ENCODE measurements at places on chromosomes 6 and 20. TPM values are rescaled to one million over a fixed set of nuclear protein-coding genes. Genes with fewer than 3 reads are reported as not detected.

Gene CENPW
- total RNA-seq = not detected

Gene PNLDC1
- total RNA-seq = 0.36 TPM

Gene KIFC1
- total RNA-seq = 1.2 TPM

Gene FLRT3
- not detected for total RNA-seq

Gene RHAG
- total RNA-seq = not detected

Gene E2F1
- total RNA-seq = 1.4 TPM

Gene OR2W1
- total RNA-seq = not detected

GRCh38 chr20:12786276-12786675 is 222.5 kb upstream of the SPTLC3 start:
- H3K27me3 ChIP-seq = no peaks in the 10 kb centered on the region

- no peaks in the 10 kb centered on the region for H3K4me1 ChIP-seq
- no peak overlapping the region for H3K27ac ChIP-seq
Observed at GRCh38 chr20:4108495-4109306, 93.3 kb upstream of the RNF24 start.

GRCh38 chr6:108588586-108588985 is 27.9 kb downstream of the FOXO3 start:
- peaks cover 81% of the 10 kb centered on the region for H3K4me1 ChIP-seq
- H3K36me3 ChIP-seq = peaks cover 5% of the 10 kb centered on the region
- H3K27ac ChIP-seq = peak overlapping the region; percentile 41
- no peak for DNase-seq
- H3K27me3 ChIP-seq = no peaks in the 10 kb centered on the region

- no peaks in the 10 kb centered on the region for H3K27me3 ChIP-seq
- DNase-seq = no peak
- peaks cover 2% of the 10 kb centered on the region for H3K4me1 ChIP-seq
- no peak overlapping the region for H3K4me3 ChIP-seq
Observed at GRCh38 chr6:118391086-118391485, 157.0 kb upstream of the PLN start.

DNA sequence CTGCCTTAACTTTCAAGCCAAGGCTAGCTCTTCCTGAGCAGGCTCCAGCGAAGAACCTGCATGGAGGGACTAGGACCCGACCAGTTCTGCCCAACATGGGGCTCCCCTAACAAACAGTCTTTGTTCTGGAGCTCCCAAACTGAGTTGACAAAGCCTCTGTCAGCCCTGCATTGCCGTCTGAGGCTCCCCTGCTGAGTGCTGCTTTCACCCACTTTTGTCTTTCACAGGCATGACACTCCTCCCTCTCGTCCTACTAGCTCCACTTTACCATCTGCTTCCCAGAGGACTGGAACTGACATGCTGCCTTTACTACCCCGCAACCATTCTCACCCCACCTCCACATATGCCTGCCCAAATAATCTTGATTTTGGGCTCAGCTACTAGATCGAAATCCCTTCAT is 45.1 kb upstream of the B4GALT5 start:
- H3K4me3 ChIP-seq = no peak overlapping the region
- no peak for DNase-seq
- H3K4me1 ChIP-seq = peaks cover 5% of the 10 kb centered on the region
- peaks cover 6% of the 10 kb centered on the region for H3K36me3 ChIP-seq
- H3K27ac ChIP-seq = no peak overlapping the region

GRCh38 chr6:89272596-89272995 is 42.5 kb downstream of the GABRR2 start:
- no peaks in the 10 kb centered on the region for H3K36me3 ChIP-seq
- H3K27ac ChIP-seq = no peak overlapping the region
- H3K4me1 ChIP-seq = no peaks in the 10 kb centered on the region
- H3K27me3 ChIP-seq = no peaks in the 10 kb centered on the region
- DNase-seq = no peak

- peak overlapping the region; percentile 71 for H3K4me3 ChIP-seq
- H3K27ac ChIP-seq = peak overlapping the region; percentile 57
- peaks cover 65% of the 10 kb centered on the region for H3K4me1 ChIP-seq
- DNase-seq = no peak
- H3K36me3 ChIP-seq = peaks cover 32% of the 10 kb centered on the region
Observed at GRCh38 chr6:158572653-158573541, 13.0 kb downstream of the TMEM181 start.

- H3K27ac ChIP-seq = no peak overlapping the region
- H3K4me1 ChIP-seq = peaks cover 25% of the 10 kb centered on the region
- no peaks in the 10 kb centered on the region for H3K36me3 ChIP-seq
- no peak for DNase-seq
- H3K27me3 ChIP-seq = no peaks in the 10 kb centered on the region
Observed at GRCh38 chr6:36743538-36744303, 46.1 kb downstream of the RAB44 start.

- no peak overlapping the region for H3K27ac ChIP-seq
- H3K4me3 ChIP-seq = no peak overlapping the region
- no peaks in the 10 kb centered on the region for H3K4me1 ChIP-seq
- no peak for DNase-seq
Observed at GRCh38 chr6:153668758-153669157, 370.3 kb upstream of the OPRM1 start.

DNA sequence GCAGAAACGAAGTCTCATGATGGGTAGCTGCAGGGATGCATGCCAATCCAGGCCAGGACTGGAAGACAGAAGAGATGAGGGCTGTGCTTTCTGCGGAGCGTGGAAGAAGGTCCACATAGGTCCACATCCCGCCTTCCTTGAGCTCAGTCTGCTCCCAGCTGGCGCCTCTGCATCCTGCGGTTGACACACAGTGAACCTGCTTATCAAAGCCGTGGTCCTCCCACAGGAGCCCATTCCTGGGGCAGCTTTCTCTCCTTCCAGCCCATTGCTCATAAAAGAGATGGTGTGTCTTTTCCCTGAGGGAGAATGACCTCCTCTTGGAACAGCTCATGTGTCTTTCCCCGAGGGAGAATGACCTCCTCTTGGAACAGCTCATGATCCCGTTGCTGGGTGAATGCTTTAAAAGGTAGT is 225.4 kb downstream of the CDH4 start:
- H3K4me1 ChIP-seq = no peaks in the 10 kb centered on the region
- no peak for DNase-seq
- no peaks in the 10 kb centered on the region for H3K36me3 ChIP-seq
- peaks cover 18% of the 10 kb centered on the region for H3K27me3 ChIP-seq
- H3K4me3 ChIP-seq = no peak overlapping the region

- peaks cover 11% of the 10 kb centered on the region for H3K4me1 ChIP-seq
- no peaks in the 10 kb centered on the region for H3K36me3 ChIP-seq
- no peak for DNase-seq
- H3K4me3 ChIP-seq = no peak overlapping the region
- H3K27ac ChIP-seq = peak overlapping the region; percentile 32
Observed at GRCh38 chr6:159680104-159680503, 12.9 kb downstream of the SOD2 start.

DNA sequence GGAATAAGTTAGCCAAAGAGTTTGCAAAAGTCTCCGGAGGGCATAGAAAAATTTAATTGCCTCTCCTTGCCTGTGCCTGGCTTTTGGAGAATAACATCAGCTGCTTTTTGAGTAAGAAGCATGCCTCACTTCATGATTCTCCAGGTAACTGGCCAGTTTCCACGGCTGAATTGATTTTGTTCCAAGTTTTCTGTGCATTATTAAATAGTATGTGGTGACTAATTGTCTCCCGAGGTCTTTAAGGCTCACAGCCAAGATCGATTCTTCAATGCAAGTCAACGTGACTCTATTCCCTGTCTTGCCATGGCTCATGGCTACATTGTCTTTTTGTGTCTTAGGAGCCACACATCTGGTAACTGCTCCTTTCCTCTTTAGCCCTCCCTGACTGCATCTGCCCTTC is 54.2 kb downstream of the CNR1 start:
- H3K4me3 ChIP-seq = no peak overlapping the region
- DNase-seq = no peak
- H3K36me3 ChIP-seq = no peaks in the 10 kb centered on the region
- H3K27ac ChIP-seq = no peak overlapping the region

GRCh38 chr20:4260102-4260501 is 244.7 kb upstream of the RNF24 start:
- H3K4me1 ChIP-seq = no peaks in the 10 kb centered on the region
- no peak overlapping the region for H3K27ac ChIP-seq
- no peak overlapping the region for H3K4me3 ChIP-seq
- DNase-seq = no peak

DNA sequence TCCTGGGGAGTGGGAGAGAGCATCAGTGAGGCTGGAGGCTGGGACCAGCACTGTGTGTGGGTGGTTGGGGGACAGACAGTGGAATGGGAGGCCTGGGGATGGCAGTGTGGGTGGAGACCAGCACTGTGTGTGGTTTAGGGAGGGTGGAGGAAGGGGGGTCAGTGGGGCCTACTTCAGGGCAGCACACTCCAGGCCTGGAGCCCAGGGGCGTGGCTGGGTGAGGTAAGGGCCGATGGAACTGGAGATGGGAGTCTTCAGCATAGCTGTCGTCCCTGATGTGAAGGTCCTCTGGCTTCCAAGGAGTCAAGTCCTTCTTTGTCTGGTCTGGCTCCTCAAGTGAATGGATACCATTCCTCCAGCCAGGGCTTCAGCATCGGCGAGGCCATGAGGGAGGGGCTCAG is 18.6 kb downstream of the KCNK17 start:
- no peak overlapping the region for H3K4me3 ChIP-seq
- no peak for DNase-seq
- no peaks in the 10 kb centered on the region for H3K36me3 ChIP-seq
- H3K27me3 ChIP-seq = no peaks in the 10 kb centered on the region
- H3K27ac ChIP-seq = no peak overlapping the region
- no peaks in the 10 kb centered on the region for H3K4me1 ChIP-seq

- H3K36me3 ChIP-seq = no peaks in the 10 kb centered on the region
- DNase-seq = no peak
- no peak overlapping the region for H3K27ac ChIP-seq
- peaks cover 2% of the 10 kb centered on the region for H3K27me3 ChIP-seq
Observed at GRCh38 chr6:44020664-44021425, 106.4 kb downstream of the MRPL14 start.

- peak overlapping the region; percentile 80 for H3K27ac ChIP-seq
- H3K36me3 ChIP-seq = peaks cover 5% of the 10 kb centered on the region
- H3K4me3 ChIP-seq = peak overlapping the region; percentile 82
- H3K4me1 ChIP-seq = peaks cover 28% of the 10 kb centered on the region
Observed at GRCh38 chr20:1393507-1393882, 641 bp upstream of the FKBP1A start.

DNA sequence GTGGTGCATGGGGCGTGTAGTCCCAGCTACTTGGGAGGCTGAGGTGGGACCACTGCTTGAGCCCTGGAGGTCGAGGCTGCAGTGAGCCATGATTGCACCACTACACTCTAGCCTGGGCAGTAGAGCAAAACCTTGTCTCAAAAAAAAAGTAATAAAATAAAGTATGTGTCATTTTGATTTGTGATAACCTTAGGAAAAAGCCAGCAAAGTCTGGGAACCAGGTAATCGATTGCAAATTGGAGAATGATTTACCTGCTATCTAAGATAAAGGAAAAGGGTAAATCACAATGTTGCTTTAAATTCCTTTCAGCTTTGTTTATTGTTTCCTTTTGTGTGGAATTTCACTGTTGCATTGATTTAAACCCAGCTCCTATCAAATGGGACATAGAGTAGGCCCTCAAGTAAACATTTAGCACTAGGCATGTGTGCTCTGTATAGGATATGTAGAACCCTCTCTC is 59.0 kb downstream of the SGK1 start:
- H3K27ac ChIP-seq = no peak overlapping the region
- no peak overlapping the region for H3K4me3 ChIP-seq
- peaks cover 10% of the 10 kb centered on the region for H3K4me1 ChIP-seq
- H3K36me3 ChIP-seq = no peaks in the 10 kb centered on the region

GRCh38 chr6:161829291-161829729 is 555.4 kb upstream of the AGPAT4 start:
- peaks cover 14% of the 10 kb centered on the region for H3K4me1 ChIP-seq
- no peak overlapping the region for H3K27ac ChIP-seq
- no peak for DNase-seq
- no peaks in the 10 kb centered on the region for H3K36me3 ChIP-seq

- H3K4me1 ChIP-seq = peaks cover 4% of the 10 kb centered on the region
- no peak overlapping the region for H3K27ac ChIP-seq
- H3K27me3 ChIP-seq = peaks cover 39% of the 10 kb centered on the region
- H3K4me3 ChIP-seq = peak overlapping the region; percentile 60
- no peaks in the 10 kb centered on the region for H3K36me3 ChIP-seq
Observed at GRCh38 chr6:148557796-148558321, 189.0 kb upstream of the UST start.

DNA sequence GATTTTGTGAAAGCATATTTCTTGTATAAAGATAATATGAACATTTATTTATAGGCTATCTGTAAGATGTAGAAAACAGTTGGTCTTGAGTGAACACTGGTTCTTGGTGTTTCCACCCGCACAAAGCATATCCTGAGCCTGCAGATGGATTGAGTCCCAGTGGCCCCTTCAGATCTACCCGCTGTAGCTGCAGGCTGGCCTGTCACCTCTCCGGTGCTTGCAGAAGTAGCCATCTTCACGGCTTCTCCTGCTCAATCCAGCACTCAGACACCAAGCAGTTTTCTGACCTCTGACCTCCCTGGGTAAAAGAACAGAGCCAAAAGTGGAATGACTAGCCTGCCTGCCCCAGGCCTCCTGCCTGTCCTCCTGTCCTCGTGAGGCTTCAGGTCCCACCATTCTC is 22.7 kb downstream of the LYRM2 start:
- H3K4me3 ChIP-seq = no peak overlapping the region
- H3K4me1 ChIP-seq = peaks cover 3% of the 10 kb centered on the region
- no peak for DNase-seq
- no peak overlapping the region for H3K27ac ChIP-seq
- H3K36me3 ChIP-seq = peaks cover 8% of the 10 kb centered on the region

DNA sequence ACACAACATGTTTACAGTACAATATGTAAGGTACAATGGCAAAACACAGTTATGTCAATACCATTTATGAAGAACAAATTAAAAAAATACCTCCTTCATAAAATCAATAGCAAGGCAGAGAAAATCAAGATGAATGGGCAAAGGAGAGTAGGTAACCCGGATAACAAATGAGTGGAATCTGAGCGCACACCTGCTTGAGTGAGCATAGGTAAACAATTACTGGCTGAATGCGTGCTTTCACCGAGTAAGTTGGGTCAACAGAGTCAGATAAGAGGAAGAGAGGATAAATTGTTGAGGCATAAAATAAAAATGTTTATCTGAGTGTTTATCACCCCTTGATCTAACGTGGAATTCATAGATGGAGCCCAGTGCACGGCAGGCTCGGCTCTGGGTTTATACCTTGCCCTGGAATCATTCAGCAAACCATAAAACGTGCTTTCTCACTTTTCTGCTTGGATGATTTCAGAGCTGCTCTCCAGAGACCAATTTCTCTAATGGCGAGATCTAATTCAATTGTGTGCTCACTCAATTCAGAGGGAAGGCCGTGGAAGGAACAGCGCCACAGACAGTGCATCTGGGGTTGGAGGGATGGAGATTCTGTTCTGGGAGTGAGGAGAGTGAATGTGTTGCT is 224.8 kb upstream of the MAP3K7 start:
- no peaks in the 10 kb centered on the region for H3K36me3 ChIP-seq
- DNase-seq = no peak
- peaks cover 2% of the 10 kb centered on the region for H3K27me3 ChIP-seq
- no peak overlapping the region for H3K4me3 ChIP-seq
- H3K4me1 ChIP-seq = no peaks in the 10 kb centered on the region

DNA sequence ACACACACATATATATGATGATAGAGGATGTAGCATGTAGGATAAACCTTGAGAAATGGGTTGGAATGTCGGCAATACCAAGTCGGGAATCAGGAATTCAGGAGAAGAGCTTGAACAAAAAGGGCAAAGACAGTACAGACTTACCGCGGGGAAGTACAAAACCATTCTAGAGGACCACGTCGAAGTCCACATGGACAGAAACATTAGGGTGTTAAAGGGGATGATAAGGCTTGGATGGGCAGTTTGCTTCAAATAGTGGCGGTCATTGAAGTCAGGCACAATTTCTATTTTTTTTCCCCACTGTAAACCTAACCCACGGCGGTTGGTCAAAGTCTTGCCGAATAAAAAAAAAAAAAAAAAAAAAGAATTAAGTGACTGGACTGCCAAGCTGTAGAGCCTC is 766 bp upstream of the NUS1 start:
- H3K36me3 ChIP-seq = peaks cover 9% of the 10 kb centered on the region
- peaks cover 44% of the 10 kb centered on the region for H3K4me1 ChIP-seq
- DNase-seq = no peak
- H3K27ac ChIP-seq = peak overlapping the region; percentile 95
- H3K4me3 ChIP-seq = peak overlapping the region; percentile 97
